Thoracic aorta (tissue), 2 donors: ENCODE measurements at places on chromosomes 12 and 14. TPM values are rescaled to one million over a fixed set of nuclear protein-coding genes. Genes with fewer than 3 reads are reported as not detected.
A peak's percentile ranks its signal among the peaks of the same experiment; 100 is the strongest.

- H3K27me3 ChIP-seq = no peaks in the 10 kb centered on the region
- no peaks in the 10 kb centered on the region for H3K4me1 ChIP-seq
- H3K27ac ChIP-seq = no peak overlapping the region
- H3K4me3 ChIP-seq = no peak overlapping the region
- H3K36me3 ChIP-seq = no peaks in the 10 kb centered on the region
- DNase-seq = no peak
These were observed 364.3 kb upstream of the DDHD1 start for GRCh38 chr14:53517270-53517960.

DNA sequence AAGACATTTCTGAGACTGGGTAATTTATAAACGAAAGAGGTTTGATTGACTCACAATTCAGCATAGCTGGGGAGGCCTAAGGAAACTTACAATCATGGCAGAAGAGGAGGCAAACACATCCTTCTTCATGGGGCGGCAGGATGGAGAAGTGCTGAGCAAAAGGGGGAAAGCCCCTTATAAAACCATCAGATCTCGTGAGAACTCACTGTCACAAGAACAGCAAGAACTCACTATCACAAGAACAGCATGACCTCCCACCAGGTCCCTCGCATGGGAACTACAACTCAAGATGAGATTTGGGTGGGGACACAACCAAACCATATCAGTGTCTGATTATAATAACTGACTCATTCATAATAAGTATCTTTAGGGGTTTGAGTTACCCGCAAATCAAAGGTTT lies 6.4 kb downstream of the SLC39A9 start:
- no peak overlapping the region for H3K27ac ChIP-seq
- no peaks in the 10 kb centered on the region for H3K36me3 ChIP-seq
- peaks cover 13% of the 10 kb centered on the region for H3K4me1 ChIP-seq
- DNase-seq = no peak

DNA sequence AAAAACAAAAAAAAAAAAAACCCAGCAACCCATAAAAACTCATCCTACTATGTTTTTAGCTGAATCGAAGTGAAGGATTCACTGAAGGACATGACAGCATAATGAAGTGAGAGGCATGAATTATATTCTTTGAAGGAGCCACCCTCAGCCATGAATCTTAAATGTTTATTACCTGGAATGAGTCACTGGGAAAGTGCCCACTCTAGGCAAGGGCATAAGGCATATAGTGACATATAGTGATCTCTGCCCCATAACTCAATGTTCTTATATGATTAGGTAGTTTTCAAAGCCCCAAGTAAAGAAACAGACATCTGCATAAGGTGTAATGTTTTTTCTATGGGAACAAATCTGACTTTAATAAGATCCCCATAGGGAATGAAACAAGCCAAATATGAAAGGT lies 79.9 kb downstream of the MDGA2 start:
- H3K4me1 ChIP-seq = no peaks in the 10 kb centered on the region
- no peak overlapping the region for H3K27ac ChIP-seq
- no peaks in the 10 kb centered on the region for H3K36me3 ChIP-seq
- no peak for DNase-seq

The LHX5 gene
- total RNA-seq = not detected

GRCh38 chr14:105700622-105701288 lies 174.4 kb downstream of the TMEM121 start:
- H3K4me3 ChIP-seq = no peak overlapping the region
- H3K4me1 ChIP-seq = no peaks in the 10 kb centered on the region
- no peak overlapping the region for H3K27ac ChIP-seq
- no peaks in the 10 kb centered on the region for H3K27me3 ChIP-seq

- no peak for DNase-seq
- peaks cover 76% of the 10 kb centered on the region for H3K4me1 ChIP-seq
- no peaks in the 10 kb centered on the region for H3K27me3 ChIP-seq
- H3K4me3 ChIP-seq = no peak overlapping the region
- H3K36me3 ChIP-seq = no peaks in the 10 kb centered on the region
These were observed 32.0 kb downstream of the RASSF8 start for GRCh38 chr12:25990495-25990894.

DNA sequence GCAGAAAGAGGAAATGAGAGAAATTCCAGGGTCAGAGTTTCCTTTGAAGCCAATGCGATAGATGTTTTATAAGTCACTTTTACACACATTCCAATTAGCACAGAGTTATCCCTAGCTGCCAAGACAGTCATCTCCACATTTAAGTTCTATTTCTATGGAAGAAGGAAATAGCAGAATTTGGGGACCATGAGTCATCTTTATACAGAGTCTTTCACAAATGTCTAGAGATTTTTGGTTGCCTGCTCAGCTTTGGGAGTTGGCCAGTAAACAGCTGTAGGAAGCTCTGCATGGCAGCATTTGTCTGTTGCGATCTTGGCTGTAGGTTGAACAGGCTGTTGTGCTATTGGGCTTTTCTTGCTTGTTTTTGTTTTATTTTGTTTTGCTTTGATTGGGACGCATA lies 884.3 kb downstream of the GALC start:
- no peak overlapping the region for H3K27ac ChIP-seq
- H3K27me3 ChIP-seq = no peaks in the 10 kb centered on the region
- no peak overlapping the region for H3K4me3 ChIP-seq
- H3K36me3 ChIP-seq = no peaks in the 10 kb centered on the region

The VPS33A gene
- total RNA-seq = 12.5 TPM

GRCh38 chr12:62372825-62373224 lies 93.8 kb upstream of the MON2 start:
- no peaks in the 10 kb centered on the region for H3K36me3 ChIP-seq
- no peak for DNase-seq
- peak overlapping the region; percentile 48 for H3K4me3 ChIP-seq
- H3K4me1 ChIP-seq = peaks cover 35% of the 10 kb centered on the region

DNA sequence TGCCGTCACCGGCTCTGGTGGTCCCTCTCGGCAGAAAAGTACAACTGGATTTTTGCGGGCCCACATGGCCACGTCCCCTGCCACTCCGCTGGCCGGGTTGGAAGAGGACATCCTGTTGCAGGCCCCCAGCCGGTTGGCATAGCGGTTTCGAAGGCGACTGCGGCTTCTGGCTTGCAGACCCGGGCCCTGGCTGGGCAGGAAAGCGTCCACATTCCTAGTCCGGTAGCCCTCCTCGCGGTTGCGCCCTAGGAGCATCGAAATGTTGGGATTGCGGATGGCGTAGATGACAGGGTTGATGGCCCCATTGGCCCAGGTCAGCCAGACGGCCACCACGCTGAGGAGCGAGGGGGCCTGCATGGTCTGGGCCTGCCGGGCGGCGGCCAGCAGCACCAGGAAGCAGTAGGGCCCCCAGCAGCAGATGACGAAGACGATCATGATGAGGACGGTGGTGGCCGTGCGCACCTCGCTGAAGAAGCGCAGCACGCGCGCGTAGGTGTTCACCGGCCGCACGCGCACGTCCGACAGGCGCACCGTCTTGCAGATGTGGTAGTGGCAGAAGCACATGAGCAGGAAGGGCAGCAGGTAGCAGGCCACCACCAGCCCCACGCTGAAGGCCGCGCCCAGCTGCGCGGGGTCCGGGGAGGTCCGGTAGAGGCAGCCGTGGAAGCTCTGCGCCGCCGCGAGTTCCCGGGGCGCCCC lies 1.2 kb downstream of the GPR135 start:
- H3K36me3 ChIP-seq = no peaks in the 10 kb centered on the region
- no peaks in the 10 kb centered on the region for H3K27me3 ChIP-seq
- peak overlapping the region; percentile 84 for H3K4me3 ChIP-seq
- H3K4me1 ChIP-seq = peaks cover 5% of the 10 kb centered on the region
- peak overlapping the region; percentile 70 for H3K27ac ChIP-seq

The KRT83 gene
- not detected for total RNA-seq

- no peaks in the 10 kb centered on the region for H3K36me3 ChIP-seq
- H3K27ac ChIP-seq = no peak overlapping the region
- no peak overlapping the region for H3K4me3 ChIP-seq
- no peaks in the 10 kb centered on the region for H3K27me3 ChIP-seq
These were observed 116.7 kb downstream of the PRKCH start for GRCh38 chr14:61438036-61438435.

The VWF gene
- 164 TPM for total RNA-seq

DNA sequence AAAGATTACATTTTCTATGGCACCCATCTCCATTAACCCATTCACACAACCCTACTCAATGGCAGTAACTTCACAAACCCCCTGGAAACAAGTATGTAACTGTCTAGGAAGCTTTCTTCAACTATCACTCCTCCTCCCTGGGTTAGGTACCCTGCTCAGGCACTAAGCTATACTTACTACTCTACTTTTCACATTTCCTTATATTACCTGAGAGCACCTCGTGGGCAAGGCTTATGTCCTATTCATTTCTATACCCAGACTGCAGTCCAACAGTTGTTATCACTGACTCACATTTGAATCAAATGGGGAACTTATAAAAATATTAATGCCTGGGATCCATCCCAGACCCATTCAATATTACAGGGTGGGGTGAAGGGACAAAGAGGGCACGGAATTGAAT lies 4.6 kb downstream of the PAWR start:
- no peak for DNase-seq
- H3K4me1 ChIP-seq = peaks cover 56% of the 10 kb centered on the region
- no peaks in the 10 kb centered on the region for H3K27me3 ChIP-seq
- no peak overlapping the region for H3K27ac ChIP-seq
- peak overlapping the region; percentile 99 for H3K4me3 ChIP-seq
- H3K36me3 ChIP-seq = no peaks in the 10 kb centered on the region

The MYH6 gene
- not detected for total RNA-seq

DNA sequence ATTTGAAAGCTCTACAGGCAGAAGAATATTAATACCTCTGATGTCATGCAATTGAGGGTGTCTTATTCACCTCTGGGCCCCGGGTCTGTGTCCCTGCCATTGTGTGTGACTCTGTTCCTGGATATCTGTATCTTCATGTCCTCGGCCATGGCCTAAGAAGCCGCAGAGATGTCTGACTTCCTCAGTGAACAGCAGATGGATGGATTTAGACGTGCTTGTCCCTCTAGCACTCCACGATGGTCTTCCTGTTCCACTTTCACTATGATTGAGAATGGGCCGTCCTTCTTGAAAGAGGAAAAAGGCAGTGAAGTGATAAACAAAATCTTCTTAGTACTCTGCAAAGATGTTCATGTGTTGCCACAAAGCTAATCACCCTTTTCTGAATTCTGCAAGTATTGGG lies 217.4 kb downstream of the SLC41A2 start:
- H3K27ac ChIP-seq = peak overlapping the region; percentile 31
- peaks cover 27% of the 10 kb centered on the region for H3K4me1 ChIP-seq
- H3K36me3 ChIP-seq = no peaks in the 10 kb centered on the region
- no peak for DNase-seq

The SERPINA10 gene
- total RNA-seq = not detected

GRCh38 chr14:90995785-90996184 lies 64.7 kb downstream of the RPS6KA5 start:
- H3K4me3 ChIP-seq = no peak overlapping the region
- no peaks in the 10 kb centered on the region for H3K27me3 ChIP-seq

- no peaks in the 10 kb centered on the region for H3K36me3 ChIP-seq
- H3K4me1 ChIP-seq = peaks cover 10% of the 10 kb centered on the region
- no peak for DNase-seq
- H3K4me3 ChIP-seq = no peak overlapping the region
These were observed 105.3 kb downstream of the PRKD1 start for GRCh38 chr14:29822430-29822709.
